ENCODE measurements at places on chromosomes 13 and 19. TPM values are rescaled to one million over a fixed set of nuclear protein-coding genes. Genes with fewer than 3 reads are reported as not detected.

Gene OR7C1
- not detected for polyA plus RNA-seq

Gene ERICH4
- polyA plus RNA-seq = not detected

Gene SH2D3A
- 0.35 TPM for polyA plus RNA-seq

Gene ARGLU1
- 124 TPM for polyA plus RNA-seq

Gene BSPH1
- polyA plus RNA-seq = not detected

Gene ANKRD24
- 0.87 TPM for polyA plus RNA-seq

Gene CILP2
- 1.9 TPM for polyA plus RNA-seq

Gene ATP13A1
- 67.9 TPM for polyA plus RNA-seq

Data from SK-N-SH (cell line).